ENCODE measurements at places on chromosomes 1 and 21.

- DNase-seq = no peak
Observed at GRCh38 chr1:239058190-239058589, 328.2 kb upstream of the CHRM3 start.

DNA sequence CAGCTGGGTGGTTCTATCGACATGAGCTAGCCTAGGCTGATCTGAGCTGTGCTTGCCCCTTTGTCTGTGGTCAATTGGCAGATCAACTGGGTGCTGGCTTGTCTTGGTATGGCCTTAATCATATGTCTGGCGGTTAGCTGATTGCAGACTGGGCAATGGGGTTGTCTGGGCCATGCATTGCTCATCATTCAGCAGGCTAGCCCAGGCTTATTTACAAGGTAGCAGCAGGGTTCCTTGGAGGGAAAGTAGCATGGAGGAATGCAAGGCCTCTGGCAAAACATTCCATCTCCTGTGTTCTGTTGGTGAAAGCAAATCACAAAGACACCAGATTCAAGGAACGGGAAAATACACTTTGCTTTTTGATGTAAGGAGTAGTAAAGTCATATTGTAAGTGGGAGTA is 84.0 kb upstream of the IVNS1ABP start:
- no peak for DNase-seq

DNA sequence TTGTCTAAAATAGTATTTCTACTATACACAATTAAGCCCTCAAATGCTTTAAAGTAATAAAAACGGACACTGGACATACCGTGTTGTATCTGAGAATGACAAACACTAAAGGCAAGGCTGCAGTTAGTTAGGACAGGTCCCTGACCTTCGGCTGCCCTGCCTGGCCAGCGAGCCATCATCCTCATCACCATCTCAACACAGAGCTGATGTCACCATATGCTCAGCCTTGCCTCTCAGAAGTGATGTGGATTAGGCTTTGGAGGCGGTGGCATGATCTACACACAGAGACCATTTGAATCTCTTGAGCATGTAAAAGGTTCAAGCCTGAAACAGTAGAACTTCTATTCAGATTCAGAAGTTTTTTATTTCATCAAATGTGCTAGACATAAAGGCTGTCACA is 244.7 kb downstream of the SDCCAG8 start:
- no peak for DNase-seq

DNA sequence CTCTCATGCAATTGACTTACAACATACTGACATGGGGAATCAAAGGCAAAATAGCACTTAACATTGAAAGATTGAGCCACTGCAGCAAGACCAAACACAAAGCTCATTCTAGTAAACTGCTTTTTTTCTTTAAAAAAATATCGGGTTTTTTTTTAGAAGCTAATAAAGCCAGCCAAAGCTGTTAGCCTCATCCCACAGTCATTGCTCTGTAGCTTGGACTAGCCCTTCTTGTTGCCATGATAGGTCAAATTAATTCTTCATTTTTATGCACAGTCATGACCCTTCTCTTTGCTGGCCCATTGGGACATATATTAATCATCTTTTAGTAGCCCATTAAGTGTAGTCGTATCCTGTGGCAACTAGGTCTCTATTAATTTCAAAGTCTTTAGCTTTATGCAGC is 231.3 kb downstream of the ADGRL2 start:
- DNase-seq = no peak

- no peak for DNase-seq
Observed at GRCh38 chr1:230222678-230223077, 155.6 kb downstream of the GALNT2 start.

DNA sequence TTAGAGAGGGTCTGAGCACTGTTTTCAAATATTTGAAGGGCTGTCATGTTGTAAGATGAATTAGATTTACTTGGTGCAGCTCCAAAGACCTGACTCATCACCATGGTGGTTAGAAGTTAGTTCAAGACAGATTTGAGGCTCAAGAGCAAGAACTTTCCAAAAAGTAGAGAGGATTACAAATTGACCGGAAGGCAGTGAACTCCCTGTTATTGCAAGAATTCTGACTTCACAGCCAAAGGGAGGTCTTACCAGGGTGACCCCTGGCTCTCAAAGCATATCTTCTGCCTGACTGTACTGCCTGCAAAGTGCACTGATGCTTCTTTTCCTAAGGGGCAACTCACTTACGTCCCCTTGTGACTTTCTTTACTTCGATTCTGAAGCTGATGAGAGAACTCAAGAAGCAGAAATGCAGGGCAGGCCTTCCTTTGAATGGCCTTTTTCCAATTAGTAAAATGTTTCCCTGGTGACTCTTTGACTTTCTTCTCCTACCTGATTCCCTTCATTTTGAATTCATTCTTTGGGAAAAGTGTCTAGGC is 86.4 kb downstream of the NAV1 start:
- no peak for DNase-seq

- no peak for DNase-seq
Observed at GRCh38 chr21:25589887-25590286, 17.4 kb downstream of the MRPL39 start.

GRCh38 chr1:208238710-208239472 is 5.3 kb downstream of the PLXNA2 start:
- DNase-seq = no peak

- DNase-seq = no peak
Observed at GRCh38 chr1:167923324-167924056, 9.6 kb upstream of the ADCY10 start.

- DNase-seq = no peak
Observed at GRCh38 chr1:75937034-75937433, 4.8 kb upstream of the ASB17 start.

DNA sequence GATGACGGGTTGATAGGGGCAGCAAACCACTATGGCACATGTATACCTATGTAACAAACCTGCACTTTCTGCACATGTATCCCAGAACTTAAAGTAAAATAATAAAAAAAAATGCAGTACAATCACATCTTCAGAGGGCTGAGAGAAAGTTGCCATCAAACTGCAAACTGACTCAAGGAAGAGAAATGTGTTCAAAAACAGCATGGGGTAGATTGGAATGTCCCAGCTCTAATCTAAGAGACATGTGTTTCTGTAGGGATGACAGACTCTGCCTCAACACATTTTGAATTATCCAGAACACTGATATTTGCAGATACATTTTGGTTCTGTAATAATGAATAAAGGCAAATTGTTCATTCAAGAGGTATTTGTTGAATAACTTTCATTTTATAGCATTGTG is 171.2 kb upstream of the RUNX1 start:
- no peak for DNase-seq

DNA sequence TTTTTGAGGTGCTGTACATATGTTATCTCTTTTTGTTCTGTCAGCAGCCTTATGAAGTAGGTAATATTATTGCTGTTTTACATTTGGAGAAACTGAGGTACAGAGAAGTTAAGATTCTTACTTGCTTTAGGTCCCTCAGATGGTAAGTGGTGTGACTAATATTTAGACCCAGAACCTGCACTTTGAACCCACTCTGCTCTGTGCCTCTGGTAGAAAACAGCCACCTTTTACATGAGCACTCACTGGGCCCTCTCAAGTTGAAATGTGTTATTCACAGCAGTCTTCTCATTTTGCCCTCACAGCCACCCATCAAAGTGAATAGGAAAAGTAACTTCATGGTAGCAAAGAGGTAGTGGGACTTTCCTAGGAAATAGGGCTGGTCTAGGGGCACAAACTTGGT is 4.7 kb downstream of the NSUN4 start:
- no peak for DNase-seq

All from stimulated activated CD4-positive, alpha-beta T cell treated with anti-CD3 and anti-CD28 coated beads, Interleukin-1b, Interleukin-23, amount 100 ng/mL, for 24 hours (primary cell).